ENCODE measurements at places on chromosomes 2 and 18. TPM values are rescaled to one million over a fixed set of nuclear protein-coding genes. Genes with fewer than 3 reads are reported as not detected.

DNA sequence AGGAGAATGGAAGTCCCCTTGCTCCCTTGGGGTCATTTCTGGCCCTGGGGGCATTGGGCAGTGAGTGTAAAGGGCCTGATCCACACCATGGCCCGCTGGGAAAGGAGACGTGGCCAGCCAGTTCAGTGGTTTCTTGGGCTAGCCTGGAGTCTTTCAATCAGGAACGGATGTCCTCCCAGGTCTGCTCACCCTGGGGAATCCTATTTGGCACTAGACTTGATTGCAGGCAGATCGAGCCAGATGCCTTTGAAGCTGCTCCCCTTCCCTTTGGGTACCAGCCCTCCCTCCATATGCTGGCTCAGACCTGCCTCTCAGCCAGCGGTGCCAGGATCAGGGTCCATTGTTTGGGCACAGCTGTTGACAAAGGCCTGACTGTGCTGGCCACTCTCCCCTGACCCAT is 11.0 kb downstream of the FBLN7 start:
- no peak overlapping the region for H3K27ac ChIP-seq
- H3K4me1 ChIP-seq, result no peaks in the 10 kb centered on the region
- H3K36me3 ChIP-seq, result no peaks in the 10 kb centered on the region
- no peak overlapping the region for H3K4me3 ChIP-seq

- DNase-seq, result no peak
- no peak overlapping the region for H3K27ac ChIP-seq
- no peaks in the 10 kb centered on the region for H3K36me3 ChIP-seq
- H3K4me1 ChIP-seq, result peaks cover 11% of the 10 kb centered on the region
- peaks cover 48% of the 10 kb centered on the region for H3K27me3 ChIP-seq
Observed at GRCh38 chr2:218961229-218961628, 1.8 kb downstream of the CDK5R2 start.

Gene MYO3B
- 0.18 TPM for total RNA-seq

- H3K4me1 ChIP-seq, result peaks cover 89% of the 10 kb centered on the region
- no peak for DNase-seq
- H3K27me3 ChIP-seq, result no peaks in the 10 kb centered on the region
- H3K4me3 ChIP-seq, result no peak overlapping the region
Observed at GRCh38 chr18:77059294-77059916, 73.2 kb downstream of the MBP start.
